ENCODE measurements at places on chromosomes 4 and X. TPM values are rescaled to one million over a fixed set of nuclear protein-coding genes. Genes with fewer than 3 reads are reported as not detected.

GRCh38 chr4:38923746-38924145 lies 56.1 kb downstream of the FAM114A1 start:
- DNase-seq, result no peak

GRCh38 chr4:155400893-155401292 lies 24.1 kb upstream of the MAP9 start:
- DNase-seq, result no peak

- DNase-seq, result no peak
Measured at GRCh38 chrX:107894038-107894437, 68.4 kb downstream of the MID2 start.

DNA sequence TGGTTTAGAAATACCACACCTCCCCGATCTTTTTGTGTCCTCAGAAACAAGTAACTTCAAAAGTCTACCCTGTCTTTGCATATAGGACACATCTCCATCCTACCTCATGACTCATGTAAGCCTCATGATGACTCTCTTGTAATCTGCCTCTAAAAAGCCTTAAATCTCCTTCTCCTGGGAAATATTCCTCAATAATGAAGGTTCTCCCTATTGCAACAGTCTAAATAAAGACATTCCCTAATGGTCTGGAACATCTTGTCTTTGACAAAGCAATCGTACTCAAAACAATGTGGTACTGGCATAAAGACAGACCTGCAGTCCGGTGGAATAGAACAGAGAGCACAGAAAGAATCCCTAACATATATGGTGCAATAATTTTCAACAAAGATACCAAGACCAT lies 257.7 kb downstream of the OPHN1 start:
- DNase-seq, result no peak

- no peak for DNase-seq
Measured at GRCh38 chr4:140906993-140907962, 151.1 kb upstream of the TBC1D9 start.

Gene TCEAL7
- total RNA-seq, result 6.4 TPM

Gene CPE
- total RNA-seq, result 43.5 TPM

DNA sequence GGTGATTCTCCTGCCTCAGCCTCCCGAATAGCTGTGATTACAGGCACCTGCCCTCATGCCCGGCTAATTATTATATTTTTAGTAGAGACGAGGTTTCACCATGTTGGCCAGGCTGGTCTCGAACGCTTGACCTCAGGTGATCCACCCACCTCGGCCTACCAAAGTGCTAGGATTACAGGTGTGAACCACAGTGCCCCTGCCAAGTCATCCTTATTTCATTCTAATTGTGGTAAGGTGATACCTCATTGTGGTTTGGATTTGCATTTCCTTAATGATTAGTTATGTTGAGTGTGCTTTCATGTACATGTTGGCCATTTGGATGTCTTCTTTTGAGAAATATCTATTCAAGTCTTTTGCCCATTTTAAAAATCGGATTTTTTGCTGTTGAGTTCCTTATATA lies 93.0 kb downstream of the USP9X start:
- no peak for DNase-seq

- DNase-seq, result no peak
Measured at GRCh38 chr4:48103483-48104139, 30.4 kb downstream of the TXK start.

Data from cardiac septum (tissue), 1 donor.